SJCRH30 (cell line): ENCODE measurements at places on chromosomes 2 and 18.

- peak; percentile 69 for DNase-seq
Measured at GRCh38 chr18:61502472-61502871, 169.2 kb downstream of the CDH20 start.

- DNase-seq = no peak
Measured at GRCh38 chr18:61189376-61189775, 143.9 kb upstream of the CDH20 start.

DNA sequence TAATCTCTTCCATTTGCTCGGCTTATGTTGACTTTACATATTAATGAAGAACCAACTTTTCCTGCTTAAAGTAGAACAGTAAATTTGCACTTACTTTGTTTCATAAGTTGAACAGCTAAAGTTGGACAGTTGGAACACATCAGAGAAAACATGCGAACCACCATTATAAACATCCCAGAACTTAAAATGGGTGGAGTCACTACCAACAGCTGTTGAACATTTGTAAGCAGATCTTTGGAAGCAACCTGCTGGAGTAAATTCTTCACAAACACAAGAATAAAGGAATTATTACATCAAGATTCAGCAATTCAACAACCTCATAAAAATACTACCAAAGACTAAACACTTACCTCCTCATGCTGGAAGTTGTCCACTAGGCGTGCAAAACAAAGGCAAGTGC is 96.4 kb upstream of the DNER start:
- no peak for DNase-seq

- peak; percentile 59 for DNase-seq
Measured at GRCh38 chr2:240874715-240875227, 6.1 kb downstream of the AGXT start.

DNA sequence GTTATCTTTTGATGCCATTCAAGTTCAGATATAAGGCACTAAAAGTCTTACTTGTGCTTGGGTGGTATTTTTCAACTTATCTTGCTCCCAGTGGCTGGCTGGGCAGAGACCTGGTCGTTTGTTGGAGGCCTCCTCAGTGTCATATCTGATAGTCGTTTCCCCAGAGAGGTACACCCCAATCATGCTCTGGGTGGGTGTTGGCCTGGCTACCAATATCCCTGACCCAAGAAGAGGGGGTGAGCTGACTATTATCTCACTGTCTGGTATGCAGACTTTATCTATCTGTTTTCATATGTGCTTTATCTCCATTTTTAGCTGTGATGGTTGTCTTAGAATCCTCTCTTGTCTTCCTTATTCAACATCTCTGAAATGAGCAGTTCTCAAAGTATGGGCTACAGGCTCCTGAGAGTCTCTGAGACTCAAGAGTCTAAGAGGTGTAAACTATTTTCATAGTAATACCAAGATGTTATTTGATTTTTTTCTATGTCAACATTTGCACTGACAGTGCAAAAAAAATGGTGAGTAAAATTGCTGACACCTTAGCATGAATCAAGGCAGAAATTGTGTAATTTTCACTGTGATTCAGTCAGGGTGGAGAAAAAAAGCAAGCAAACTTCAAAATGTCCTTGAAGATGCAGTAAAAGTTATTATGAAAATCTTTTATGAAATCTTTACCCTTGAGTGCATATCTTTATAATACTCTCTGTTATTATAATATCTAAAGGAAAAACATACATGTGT is 12.3 kb upstream of the PLEK start:
- DNase-seq = no peak
